MV-4-11 (cell line): ENCODE measurements at places on chromosomes 1 and 21.

GRCh38 chr1:220818421-220819173 is 31.9 kb downstream of the MTARC1 start:
- DNase-seq = no peak

- DNase-seq = no peak
These were observed 3.3 kb downstream of the C1QTNF12 start for GRCh38 chr1:1243266-1243660.

DNA sequence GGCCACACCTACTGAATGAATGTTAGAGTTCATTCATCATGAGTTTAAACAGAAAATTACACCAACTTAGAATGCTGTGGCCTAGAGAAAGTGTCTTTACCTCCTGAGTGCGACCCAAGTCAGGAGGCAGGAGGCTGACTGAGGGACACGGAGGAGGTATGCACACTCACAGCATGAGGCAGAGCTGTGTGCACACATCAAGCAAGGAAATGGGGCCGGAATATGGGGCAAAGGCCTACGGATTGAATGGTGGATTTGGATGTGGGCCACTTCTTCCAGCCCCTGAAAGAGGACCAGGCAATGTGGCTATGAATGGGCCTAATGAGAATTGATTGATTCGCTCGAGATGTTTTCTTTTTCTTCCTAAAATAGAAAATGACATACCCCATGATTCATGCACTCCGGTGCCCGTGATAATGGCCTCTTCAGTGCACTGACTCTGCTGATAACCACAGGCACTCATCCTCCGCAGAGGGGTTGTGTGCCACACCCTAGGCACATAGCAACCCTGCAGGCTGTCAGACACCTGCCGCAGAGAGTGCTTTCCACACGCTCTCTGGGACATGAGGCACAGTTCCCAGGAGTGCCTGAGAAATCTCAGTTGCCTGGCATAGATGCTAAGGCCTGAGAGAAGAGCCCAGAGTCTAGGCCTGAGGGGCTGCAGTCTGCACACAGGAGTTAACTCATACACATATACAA is 155.5 kb downstream of the GLUL start:
- peak; percentile 31 for DNase-seq

- DNase-seq = peak; percentile 14
These were observed 38.2 kb upstream of the SLC25A33 start for GRCh38 chr1:9500756-9501754.

- DNase-seq = no peak
These were observed 15.4 kb downstream of the MACO1 start for GRCh38 chr1:25445993-25446538.

DNA sequence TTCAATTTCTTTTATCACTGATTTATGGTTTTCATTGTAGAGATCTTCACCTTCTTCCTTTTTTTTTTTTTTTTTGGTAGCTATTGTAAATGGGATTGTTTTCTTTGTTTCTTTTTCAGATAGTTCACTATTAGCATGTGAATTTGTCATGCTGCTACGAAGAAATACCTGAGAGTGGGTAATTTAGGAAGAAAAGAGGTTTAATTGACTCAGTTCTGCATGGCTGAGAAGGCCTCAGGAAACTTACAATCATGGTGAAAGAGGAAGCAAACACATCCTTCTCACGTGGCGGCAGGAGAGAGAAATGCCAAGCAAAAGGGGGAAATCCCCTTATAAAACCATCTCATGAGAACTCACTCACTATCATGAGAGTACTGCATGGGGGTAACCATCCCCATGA is 66.4 kb downstream of the DAB1 start:
- DNase-seq = no peak

- no peak for DNase-seq
These were observed 343.6 kb downstream of the PTPRU start for GRCh38 chr1:29579821-29580425.

GRCh38 chr1:199734186-199734585 is 293.3 kb upstream of the NR5A2 start:
- DNase-seq = no peak

GRCh38 chr21:45588871-45589491 is 46.7 kb upstream of the SLC19A1 start:
- no peak for DNase-seq

GRCh38 chr1:228990906-228991569 is 255.8 kb downstream of the RHOU start:
- peak; percentile 97 for DNase-seq

DNA sequence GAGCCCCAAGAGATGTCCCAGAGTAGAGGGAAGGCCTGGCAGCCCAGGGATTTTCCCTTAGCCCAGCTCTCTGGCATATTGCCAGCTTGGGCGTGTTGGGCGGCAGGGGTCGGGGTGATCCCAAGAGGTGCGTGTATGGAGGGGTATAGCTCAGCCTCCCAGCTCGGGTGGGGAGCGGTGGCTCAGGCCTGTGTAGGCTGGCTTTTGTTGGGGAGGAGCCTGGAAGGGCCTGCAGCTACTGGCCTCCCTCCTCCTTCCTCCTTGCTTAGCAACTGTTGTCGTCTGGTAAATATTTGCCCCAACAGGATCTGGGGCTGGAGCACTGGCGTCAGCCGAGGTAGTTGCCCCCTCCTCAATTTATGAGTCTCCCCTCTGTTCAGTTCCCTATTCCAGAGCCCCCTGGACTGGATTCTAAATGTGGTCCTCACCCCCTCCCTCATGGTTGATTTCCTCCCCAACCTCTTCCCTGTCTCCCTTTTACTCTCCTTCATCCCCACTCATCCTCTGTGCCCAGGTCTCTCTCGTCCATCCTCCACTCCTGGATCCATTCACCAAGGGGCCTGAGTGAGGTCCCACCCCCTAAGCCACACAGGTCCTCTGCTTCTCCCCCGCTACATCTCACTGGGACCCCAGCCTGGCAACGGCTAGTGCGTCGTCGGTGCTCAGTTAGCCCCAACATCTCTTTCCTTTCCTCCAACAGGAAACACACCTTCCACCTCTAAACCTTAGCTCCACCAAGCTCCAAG is 10.3 kb upstream of the LMNA start:
- DNase-seq = peak; percentile 43

DNA sequence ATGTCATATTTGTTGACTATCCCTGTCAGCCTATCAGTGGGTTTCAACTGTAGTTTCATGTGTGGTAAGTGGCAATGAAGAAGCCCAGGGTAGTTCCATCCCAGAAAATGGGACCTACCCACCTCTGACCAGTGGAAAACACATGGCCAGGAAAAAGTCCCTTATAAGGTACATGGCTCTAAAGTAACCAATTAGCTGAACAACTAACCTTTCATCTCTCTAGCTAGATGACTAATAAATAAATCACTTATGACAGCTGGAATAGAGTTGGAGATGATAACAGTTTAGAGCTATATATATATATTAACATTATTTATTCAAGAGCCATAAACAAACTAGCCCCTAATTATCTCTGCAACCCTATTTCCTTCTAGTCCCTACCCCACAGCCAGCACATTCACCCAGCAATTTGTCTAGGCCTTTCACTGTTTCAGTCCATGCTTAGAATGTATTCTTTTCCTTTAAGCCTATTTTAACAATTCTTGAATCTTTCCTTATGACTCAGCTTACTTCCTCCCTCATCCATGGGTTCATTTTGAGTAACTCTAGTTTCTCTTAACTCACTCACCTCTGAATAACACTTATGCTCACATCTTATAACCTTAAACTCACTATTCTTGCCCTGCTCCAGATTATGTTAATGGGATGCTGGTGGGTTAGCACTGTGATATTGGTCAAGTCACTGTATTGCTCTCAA is 83.7 kb downstream of the TNFSF18 start:
- DNase-seq = no peak

GRCh38 chr1:39620659-39621165 is 18.7 kb downstream of the HEYL start:
- no peak for DNase-seq

- no peak for DNase-seq
These were observed 9.5 kb downstream of the SNX27 start for GRCh38 chr1:151621351-151621750.

DNA sequence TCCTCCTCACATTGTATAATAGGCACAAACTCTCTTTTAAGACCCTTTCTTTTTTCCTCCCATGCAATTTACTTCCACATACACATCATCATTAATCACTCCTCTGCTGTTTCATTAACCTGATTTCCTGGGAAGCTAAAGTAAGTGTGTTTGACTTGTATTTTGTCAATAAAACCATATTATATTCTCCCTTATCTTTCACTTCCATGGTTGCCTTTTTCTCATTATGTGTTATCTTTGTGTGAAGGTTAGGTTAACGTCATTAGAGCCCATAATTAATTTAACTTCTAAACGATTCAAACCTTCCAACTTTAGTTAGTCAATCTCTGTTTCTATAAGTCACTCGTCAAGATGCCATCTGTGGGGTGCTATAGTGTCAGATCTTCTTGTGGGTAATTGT is 313.0 kb downstream of the PAPPA2 start:
- no peak for DNase-seq
